ENCODE measurements at places on chromosomes 11 and 22.

DNA sequence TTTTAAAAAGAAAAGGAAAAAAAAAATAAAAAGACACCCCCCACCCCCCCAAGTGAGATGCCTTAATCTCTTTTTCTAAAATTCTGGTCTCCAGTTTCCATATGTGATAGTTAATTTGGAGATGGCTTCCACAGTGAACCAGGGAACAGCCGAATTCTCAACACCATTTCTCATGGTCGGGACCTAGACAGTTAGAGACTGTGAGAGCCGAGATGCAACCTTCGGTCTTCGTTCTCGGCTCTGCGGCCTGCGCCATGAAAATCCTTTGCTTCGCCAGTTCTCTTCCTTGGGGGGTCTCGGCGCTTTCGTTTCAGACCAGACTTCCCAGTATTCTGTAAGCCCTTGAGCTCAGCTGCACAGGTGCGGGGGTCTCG, 723 bp downstream of the CACNG2 start:
- no peak for DNase-seq

DNA sequence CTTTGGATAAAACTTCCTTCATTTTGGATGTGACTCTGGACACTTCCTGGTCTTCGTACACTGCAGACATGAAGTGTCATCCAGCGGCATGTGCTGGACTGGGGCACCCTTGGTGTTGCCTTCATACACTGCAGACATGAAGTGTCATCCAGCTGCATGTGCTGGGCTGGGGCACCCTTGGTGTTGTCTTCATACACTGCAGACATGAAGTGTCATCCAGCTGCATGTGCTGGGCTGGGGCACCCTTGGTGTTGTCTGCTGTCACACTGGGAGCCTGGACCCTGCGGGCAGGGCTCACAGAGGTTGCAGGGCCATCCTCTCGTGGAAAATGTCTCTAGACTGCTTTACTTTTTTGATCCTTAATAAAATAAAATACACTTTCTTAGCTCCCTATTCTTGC, 771.4 kb downstream of the BRD1 start:
- DNase-seq, result no peak

GRCh38 chr22:11605468-11605981, 3922.5 kb upstream of the OR11H1 start:
- DNase-seq, result no peak

GRCh38 chr22:45777046-45777851, 105.6 kb downstream of the ATXN10 start:
- DNase-seq, result no peak

- no peak for DNase-seq
These were observed 6.3 kb downstream of the MS4A12 start for GRCh38 chr11:60498853-60499252.

- DNase-seq, result no peak
These were observed 83.1 kb upstream of the USP47 start for GRCh38 chr11:11758603-11759196.

GRCh38 chr22:22796724-22797123, 90.9 kb upstream of the IGLL5 start:
- DNase-seq, result no peak

Data from stimulated activated CD4-positive, alpha-beta T cell treated with anti-CD3 and anti-CD28 coated beads, TNF-alpha, amount 100 ng/mL, for 1 hour (primary cell).